ENCODE measurements at places on chromosomes 6 and 20.

DNA sequence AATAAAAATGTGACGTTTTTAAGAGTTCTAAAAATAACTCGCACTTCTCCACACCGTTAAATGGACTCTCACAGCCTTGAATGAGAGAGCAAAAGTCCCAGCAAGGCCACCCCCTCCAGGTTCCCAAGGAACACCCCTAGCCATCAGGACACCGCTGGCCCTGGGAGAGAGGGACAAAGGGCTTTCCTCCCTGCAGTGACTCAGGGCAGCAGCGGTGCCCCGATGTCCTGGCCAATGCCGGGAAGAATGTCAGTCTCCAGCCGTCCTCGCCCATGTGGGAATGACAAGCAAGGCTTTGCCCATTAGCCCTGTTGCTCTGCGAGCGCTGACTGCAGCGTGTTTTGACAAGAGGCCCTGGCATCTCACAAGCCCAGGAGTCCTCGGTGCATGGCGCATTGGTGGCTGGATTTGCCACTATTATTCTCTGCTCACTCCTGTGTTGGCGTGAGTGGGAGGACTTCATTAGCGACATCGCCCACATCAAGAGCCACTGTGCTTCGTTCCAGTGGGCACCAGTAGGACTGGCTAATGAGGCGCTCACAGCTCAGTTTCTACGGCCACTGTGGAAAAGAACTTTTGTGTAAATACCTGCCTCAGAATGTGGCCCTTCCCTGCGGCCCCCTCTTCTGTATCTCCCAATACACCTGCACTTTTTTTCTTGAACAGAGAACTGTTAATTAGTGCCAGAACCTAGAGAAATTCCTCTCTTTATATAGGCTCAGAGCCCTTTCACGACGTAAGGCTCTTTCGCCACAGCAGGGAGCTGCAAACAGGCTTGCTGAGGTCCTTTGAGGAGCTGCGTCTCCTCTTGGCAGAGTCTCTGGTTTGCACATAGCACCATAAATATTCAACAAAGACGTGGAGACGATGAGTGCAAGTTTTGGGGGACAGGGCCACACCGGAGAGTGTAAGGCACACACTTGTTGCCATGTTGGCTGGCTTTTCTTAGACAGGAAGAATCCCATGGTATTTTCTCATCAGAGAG, 336.6 kb downstream of the TAF4 start:
- DNase-seq = no peak

GRCh38 chr6:158026901-158027589, 45.4 kb downstream of the SYNJ2 start:
- DNase-seq = no peak

DNA sequence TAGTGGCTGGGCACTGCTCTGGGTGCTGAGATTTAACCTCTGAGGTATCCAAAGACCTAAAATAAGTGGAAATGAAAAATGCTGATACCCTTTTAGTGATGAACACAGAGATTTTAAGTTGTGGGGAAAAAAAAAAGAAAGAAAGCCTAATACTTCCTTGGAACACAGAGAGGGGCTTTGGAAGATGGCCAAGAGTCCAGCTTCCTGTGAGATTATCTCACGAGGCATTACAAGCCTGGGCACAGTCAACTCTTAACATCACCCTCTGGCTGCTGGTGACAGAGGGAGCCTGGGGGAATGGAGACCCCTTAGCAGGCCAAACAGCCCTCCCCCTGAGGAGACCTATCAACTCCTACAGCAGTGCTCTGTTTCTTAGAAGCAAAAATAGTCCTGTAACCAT, 19.7 kb downstream of the BTN2A1 start:
- no peak for DNase-seq

- DNase-seq = no peak
These were observed 8.3 kb downstream of the HSF2 start for GRCh38 chr6:122407712-122408111.

DNA sequence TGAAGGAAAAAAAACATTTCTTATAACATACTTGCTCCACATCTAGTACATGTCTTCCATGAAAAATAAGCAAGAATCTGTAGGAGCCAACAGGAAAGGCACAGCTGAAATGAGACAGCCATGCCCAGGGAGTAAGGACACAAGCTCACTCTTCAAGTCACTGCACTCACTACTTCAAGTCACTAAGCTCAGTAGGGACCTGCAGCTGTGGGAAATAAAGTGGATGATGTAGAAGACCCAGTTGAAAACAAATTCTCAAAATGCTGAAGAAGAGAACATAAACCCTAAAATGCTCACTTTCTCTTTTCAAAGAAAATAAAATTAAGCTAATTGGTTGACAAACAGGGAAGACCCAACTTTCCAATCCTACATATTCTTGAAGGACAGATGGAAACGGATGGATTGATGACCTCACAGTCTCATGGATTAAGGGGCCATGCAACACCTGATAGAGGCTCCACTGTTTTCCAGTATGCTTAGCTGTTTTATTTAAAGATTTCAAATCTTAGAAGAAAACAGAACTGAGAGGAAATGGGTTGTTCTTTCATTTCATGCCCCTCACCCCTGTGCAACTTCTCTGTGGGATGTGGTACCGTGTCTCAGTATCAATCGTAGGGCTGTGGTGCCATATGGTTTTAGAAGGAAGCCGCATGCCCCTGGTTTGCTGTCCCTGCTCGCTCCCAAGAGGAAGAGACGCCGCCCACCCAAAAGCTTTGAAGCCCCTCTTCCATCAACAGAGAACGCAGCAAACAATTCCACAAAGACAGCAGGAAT, 133.3 kb downstream of the WDR27 start:
- no peak for DNase-seq

DNA sequence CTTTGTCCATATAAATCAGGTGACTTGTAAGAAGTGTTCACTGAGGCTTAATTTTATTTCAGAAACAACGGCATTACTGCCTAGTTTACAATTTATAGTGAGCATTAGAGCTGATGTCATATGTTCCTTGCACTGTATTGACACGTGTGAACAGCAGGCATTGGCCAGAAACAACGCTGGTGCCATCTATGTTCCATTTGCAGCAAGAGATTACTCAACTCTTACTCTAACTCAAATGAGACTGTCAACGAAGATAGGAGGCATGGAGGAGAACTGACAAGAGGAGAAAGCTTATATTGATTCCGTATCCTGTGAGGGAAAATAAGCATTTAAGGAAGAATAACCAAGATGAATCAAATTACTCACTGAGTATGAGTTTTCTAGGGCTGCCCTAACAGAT, 48.4 kb downstream of the MTFR2 start:
- DNase-seq = peak; percentile 27

GRCh38 chr6:67736161-67736560, 898.9 kb upstream of the ADGRB3 start:
- peak; percentile 27 for DNase-seq

GRCh38 chr6:123802351-123802696, 1.3 kb upstream of the NKAIN2 start:
- no peak for DNase-seq

GRCh38 chr6:155962276-155962675, 506.6 kb upstream of the NOX3 start:
- no peak for DNase-seq

GRCh38 chr6:21666201-21666691, 72.7 kb downstream of the SOX4 start:
- DNase-seq = no peak

DNA sequence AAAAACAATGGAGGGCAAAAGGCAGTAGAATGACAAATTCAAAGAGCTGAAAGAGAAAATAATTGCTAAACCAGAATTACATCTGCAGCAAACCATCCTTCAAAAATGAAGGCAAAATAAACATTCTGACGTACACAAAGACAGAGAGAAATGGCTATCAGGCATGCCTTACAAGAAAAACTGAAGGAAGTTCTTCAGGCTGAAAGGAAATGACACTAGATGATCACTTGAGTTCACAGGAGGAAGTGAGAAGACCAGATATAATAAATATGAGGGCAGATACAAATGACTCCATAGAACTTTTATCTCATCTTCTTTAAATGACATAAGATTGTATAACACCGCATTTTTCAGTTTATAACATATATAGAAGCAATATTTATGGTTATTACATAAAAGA, 30.0 kb downstream of the DZANK1 start:
- DNase-seq = no peak

- peak; percentile 7 for DNase-seq
These were observed 10.3 kb downstream of the CST3 start for GRCh38 chr20:23627501-23627900.

DNA sequence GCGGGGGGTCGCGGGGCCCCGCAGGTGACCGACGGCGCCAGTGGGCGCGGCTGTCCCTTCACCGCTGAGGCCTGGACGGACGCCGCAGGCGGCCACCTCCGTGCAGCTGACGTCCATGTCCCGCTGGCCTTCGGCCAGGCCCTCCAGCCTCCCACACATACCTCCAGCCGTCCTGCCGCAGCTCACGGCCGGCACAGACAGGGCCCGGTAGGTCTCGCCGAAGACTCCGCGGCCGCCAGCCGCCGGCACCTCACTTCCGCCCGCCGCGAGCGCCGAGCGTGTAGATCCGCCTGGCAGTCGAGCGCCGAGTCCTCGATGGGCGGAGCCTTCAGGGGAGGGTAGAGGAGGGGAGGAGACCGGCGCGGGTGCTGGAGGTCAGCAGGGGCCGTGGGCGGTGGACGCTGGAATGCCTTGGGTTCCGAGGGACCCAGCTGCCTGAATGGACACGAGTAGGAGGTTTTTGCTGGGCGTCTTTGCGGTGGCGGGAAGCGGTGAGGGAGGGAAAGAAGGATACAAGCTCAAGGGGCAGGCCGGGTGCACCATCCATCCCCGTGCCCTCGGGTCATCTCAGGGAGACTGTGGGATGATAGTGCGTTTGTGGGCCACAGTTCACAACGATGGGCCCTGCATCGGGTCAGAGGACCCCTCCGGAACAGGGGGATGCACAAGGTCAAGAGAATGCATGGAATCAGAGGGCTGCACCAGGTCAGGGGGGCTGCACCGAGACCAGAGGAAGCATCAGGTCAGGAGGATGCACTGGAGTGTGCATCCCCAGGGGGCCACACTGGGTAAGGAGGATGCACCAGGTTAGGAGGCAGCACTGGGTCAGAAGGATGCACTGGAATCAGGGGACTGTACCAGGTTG, at the start of gene EXOC2:
Gene EXOC2, minus strand, starts transcription at position 282 of the 865 bp plus-strand sequence. CDS start 55,321 bp downstream, outside the sequence.
- peak; percentile 77 for DNase-seq

GRCh38 chr6:106561686-106562405, 67.5 kb downstream of the RTN4IP1 start:
- no peak for DNase-seq

GRCh38 chr6:33613795-33614168, 7.3 kb upstream of the ITPR3 start:
- DNase-seq = no peak

GRCh38 chr6:55567558-55567957, 11.4 kb downstream of the HMGCLL1 start:
- DNase-seq = no peak

DNA sequence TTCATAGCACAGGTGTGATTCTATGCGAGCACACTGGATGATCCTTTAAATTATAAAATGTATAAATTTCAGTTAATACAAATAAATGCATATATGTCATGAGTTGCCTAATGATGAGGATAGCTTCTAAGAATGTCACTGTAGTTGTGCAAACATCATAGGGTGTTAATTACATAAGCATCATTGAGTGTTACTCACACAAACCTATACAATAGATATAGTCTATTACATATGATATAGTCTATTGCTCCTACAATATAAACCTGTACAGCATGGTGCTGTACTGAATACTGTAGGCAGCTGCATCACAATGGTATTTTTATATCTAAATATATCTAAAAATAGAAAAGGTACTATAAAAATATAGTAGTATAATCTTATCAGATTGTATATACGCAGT, 159.0 kb downstream of the PTPRK start:
- no peak for DNase-seq

- peak; percentile 39 for DNase-seq
These were observed 43.2 kb downstream of the SESN1 start for GRCh38 chr6:109051301-109052017.

GRCh38 chr6:31053873-31054272, 43.6 kb downstream of the MUC22 start:
- DNase-seq = peak; percentile 39

GRCh38 chr6:117317261-117317660, 51.9 kb downstream of the VGLL2 start:
- peak; percentile 2 for DNase-seq

GRCh38 chr20:11918981-11919380, 1.3 kb downstream of the BTBD3 start:
- peak; percentile 27 for DNase-seq

DNA sequence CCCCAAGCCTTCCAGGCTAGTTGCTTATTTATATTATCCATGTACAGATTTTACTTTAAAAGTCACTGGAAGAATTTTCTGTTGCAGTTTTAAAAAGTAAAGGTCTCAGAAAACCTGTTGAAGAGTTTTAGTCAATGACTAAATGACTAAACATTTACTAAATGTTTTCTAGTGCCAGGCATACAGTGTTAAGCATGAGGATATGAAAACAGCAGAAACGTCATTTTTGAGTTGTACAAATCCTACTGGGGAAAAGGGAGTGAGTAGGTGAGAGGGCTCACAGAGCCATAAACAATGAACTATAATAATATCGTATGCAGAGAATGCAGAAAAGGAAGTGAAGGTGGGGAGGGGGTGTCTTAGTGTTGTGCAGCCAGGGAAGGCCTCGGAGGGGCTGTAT, 66.3 kb downstream of the MAN1A1 start:
- DNase-seq = no peak

GRCh38 chr6:73542891-73543290, 22.1 kb upstream of the EEF1A1 start:
- no peak for DNase-seq

- no peak for DNase-seq
These were observed 74.6 kb upstream of the CEP85L start for GRCh38 chr6:118725944-118726343.

DNA sequence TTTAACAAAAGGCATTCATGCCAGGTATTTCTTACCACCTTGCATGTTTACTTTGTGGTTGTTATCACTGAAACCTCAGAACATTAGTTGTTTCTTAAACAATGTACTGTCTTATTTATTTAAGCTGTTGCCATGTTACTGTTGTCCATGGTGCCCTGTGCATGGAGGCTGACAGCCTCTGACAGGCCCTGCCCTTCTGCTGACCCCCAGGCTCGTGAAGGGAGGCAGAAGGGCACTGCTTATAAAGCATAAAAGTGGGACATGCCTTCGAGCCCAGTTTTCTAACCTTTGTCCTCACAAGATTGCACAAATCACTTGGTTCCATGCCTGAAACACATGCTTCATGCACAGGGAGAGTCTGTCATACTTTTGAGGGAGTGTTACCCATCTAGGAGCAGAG, 46.7 kb upstream of the CLIC5 start:
- DNase-seq = no peak

- DNase-seq = peak; percentile 41
These were observed 57.6 kb upstream of the TIAM2 start for GRCh38 chr6:154937306-154938220.

DNA sequence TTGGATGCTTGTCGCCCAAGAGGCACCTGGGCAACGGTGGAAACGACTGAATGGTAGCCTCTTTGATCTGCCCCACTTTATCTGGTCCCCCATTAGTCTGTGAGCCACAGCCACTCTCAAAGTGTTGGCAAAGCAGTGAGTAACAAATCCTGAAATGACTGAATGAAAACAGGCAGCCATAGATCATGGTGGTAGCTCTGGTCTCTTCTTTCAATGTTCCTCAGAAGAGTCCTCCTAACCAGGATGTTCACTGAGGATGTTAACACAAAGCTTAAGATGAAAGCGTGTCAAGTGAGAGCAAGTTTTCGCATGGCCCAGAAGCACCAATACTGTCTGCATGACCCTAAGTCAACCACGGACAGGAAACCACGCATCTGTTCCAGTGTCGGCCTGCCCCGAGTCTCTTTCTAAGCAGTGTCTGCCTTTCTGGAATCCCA, 107.3 kb downstream of the IRF4 start:
- no peak for DNase-seq

All from fibroblast of upper back skin (primary cell).